ENCODE measurements at places on chromosomes 16 and 17.

DNA sequence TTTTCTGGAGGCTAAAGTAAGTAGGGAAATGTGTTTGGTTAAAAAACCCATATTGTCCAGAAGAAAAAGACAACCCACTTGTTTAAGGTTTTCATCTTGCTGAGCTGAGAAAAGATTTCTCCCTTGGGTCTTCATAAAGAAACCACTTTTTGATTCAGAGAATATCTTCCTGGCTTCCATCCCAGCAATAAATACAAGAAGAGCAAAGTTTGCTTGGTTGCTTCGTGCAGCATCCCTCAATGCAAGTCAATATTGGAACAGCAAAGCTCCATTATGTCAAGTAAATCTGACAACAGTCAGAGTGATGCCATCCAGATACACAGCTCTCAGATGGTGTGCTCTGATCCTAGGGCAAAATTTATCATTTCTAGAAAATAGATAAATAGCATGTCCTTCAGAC is 118.9 kb upstream of the PIRT start:
- DNase-seq, result no peak

DNA sequence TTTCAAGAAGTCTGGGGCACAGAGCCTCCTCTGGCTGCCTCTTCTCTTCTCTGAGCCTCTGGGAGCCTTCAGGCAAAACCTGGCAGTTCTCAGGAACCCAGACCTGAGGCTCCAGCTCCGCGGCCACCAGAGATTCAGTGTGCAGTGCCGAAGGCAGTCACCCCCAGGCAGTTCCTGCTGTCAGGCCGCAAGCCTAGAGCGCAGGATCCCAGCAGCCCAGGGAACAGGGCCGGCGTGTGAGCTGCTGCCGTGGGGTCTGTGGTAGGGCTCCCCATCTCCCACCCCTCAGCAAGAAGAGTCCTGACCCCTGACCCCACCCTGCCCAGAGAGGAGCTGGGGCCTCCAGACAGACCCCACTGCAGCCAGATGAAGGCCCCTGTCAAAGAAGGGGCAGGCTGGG is 78.2 kb downstream of the AMFR start:
- DNase-seq, result no peak

- DNase-seq, result no peak
These were observed 174.9 kb downstream of the RAB11FIP4 start for GRCh38 chr17:31566247-31566991.

DNA sequence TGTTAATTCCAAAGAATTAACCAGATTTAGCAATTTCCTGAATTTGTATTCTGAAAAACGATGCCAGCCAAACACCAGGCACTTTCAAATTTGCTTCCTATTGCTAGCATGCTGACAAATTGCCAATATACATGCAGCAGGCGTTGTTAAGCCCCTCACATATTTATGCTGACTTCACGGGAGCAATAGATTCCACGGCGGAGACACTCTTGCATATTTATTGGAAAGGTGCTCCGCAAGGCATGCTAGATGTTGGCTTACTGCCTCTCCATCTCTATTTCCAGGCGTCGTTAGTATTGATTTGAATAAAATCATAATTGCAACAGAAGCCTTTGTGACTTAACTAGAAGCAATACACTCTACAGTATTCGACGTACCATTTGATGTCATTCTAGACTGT is 211.0 kb upstream of the IRX5 start:
- DNase-seq, result no peak

DNA sequence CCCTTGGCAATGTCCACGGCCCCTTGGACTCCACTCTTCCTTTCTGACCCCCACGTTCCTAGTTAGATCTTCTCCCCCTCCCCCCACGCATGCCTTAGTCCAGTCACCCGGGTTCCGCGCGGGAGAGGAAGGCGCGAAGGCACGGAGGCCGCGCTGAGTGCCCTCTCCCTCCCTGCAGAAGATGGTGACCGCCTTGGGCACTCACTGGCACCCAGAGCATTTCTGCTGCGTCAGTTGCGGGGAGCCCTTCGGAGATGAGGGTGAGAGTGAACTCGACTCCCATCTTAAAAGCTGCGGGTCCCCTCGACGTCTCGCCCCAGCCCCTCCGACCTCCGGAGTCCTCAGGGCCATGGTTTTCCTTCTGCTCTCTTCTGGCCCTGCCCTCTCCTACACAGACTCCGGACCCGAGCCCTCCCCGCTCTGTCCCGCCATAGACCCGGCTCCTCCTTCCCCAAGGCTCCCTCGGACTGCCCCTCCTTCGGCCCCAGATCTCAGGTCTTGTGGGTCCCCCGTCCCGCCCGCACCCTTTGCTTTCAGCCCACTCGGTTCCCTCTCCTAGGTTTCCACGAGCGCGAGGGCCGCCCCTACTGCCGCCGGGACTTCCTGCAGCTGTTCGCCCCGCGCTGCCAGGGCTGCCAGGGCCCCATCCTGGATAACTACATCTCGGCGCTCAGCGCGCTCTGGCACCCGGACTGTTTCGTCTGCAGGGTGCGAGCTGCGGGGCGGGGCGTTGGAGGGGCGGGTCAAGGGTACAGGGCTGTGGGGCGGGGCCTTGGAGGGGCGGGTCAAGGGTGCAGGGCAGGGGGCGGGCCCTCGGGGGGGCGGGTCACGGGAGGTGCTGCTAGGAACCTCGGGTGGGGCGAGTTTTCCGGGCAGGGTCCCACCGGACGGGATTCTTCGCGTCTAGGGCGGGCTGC is 4.6 kb downstream of the TGFB1I1 start:
- peak; percentile 92 for DNase-seq

GRCh38 chr17:78878871-78879527 is 24.0 kb downstream of the CEP295NL start:
- DNase-seq, result no peak

DNA sequence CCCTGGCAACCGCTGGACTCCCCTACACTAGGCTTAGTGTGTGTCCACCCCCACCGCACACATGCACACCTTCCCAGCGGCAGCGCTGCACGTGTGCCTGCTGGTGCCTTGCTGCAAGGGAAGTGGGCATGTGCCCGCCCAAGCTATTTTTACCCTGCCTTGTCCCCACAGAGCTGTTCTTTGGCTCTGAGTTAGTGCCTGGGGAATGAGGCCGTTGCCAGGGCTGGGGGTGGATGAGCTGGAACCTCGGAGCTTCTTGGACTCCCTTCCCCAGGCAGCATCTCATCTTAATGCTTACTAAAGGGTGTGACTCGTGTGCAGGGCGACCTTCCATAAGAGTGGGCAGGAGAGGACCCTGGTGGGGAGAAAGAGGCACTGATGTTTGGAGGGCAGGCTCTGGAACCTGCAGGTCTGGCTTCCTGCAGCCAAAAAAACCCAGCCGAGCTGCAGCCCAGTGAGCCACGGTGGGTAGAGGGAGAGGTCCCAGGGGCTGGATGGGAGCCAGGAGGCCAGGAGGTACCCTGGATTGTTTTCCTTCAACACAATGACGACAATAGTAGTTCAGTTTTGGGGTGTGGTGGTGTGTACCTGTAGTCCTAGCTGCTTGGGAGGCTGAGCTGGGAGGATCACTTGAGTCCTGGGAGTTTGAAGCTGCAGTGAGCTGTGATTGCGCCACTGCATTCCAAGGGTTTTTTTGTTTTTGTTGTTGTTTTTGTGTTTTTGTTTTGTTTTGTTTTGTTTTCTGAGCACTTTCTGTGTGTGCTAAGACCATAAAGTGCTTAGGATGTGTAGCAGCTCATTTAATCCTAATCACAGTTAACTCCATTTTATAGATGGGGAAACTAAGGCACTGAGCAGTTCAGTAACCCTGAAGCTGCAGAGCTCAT is 119.1 kb downstream of the RAB11FIP4 start:
- peak; percentile 47 for DNase-seq

GRCh38 chr16:26316683-26317464 is 625.1 kb downstream of the HS3ST4 start:
- DNase-seq, result no peak

GRCh38 chr16:73028263-73028662 is 19.7 kb downstream of the ZFHX3 start:
- no peak for DNase-seq

DNA sequence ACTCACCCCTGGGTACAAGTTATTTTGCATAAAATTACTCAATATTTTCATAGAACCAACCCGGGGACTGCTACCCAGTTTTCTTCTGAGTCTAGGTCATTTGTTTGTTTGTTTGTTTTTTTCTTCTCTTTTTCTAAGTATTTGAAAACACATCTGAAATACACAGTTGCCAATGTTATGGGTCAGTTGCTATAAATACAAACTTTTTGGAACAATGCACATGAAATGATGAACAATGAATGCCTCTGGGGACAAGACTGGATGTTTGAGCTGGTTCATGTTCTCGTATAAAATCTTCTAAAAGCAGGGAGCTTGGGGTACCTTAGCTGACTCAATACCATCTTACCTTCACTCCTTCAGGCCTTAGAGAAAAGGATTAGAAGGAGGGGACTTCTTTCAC is 30.5 kb downstream of the TMEM238L start:
- DNase-seq, result no peak

- no peak for DNase-seq
These were observed 64.3 kb downstream of the PIGL start for GRCh38 chr17:16281351-16281750.

DNA sequence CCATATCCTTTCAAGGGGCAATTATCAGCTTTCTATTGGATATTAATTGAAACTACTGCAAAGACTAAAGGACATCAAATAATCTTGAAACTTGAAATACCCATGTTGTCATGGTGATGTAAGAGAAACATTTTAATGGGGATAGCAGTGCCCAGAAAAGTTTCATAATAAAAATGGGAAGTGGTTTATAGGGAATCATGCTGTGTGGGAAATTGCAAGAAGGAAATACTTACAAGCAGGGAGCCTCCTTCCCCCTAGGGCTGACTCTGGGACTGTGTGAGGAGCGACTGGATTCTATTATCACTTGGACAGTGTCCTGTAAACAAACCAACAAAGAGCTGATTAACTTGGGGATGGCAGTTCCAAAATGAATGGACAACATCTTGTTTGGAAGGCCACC is 1393.1 kb upstream of the GOT2 start:
- no peak for DNase-seq

DNA sequence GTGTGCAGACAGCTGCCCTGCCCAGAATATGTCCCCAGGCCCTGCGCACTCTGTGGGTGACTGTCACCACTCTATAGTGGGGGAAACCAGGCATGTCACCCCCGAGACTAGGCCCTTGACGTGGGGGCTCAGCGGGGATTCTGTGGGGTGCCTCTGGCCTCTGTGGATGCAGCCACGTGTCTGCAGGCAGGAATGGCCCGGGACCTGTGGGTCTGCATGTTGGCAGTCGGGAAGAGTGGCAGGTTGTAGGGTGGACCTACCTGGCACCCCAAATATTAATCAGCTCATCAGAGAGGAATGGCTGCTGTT is 954 bp downstream of the IL32 start:
- DNase-seq, result peak; percentile 26
